ENCODE measurements at places on chromosomes 11 and 22.

DNA sequence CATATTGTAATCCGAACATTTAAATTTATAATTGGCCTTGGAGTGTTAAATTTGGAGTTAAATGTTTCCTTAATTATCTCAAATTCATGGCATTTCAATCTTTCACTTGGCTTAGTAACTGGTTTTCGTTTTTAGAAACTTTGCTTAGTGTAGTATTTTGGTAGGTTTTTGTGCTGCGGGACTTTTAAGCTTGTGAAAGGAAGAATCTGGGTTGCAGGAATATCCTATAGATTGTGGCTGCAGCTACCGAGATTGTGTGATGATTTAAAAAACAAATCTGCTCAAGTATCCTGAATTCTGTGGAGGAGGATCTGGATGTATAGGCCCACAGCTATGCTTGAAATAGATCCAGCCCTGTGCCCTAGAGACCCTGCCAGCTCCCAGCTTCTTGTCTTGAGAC, 27.1 kb downstream of the OSBP2 start:
- no peak for DNase-seq

DNA sequence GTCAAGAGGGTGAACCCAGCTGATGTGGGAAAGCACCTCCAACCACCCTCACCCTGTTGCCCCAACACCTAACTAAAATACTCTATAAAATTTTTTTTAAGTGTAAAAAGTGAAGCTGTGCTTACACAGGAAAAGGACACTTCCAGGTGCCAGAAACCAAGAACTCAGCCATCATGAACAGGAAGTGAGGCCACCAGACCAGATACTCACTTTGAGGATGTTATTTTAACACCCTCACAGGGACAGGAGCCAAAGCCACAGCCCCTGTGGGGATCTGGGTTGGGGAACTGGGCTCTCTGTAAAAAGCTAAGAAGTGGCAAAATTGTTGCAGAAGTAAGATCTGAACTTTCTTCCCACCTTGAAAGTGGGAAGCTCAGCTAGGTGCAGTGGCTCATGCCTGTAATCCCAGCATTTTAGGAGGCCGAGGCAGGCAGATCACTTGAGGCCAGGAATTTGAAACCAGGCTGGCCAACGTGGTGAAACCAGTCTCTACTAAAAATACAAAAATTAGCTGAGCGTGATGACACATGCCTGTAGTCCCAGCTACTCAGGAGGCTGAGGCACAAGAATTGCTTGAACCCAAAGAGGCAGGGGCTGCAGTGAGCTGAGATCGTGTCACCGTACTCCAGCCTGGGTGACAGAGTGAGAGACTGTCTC, 3.8 kb downstream of the RSPH14 start:
- DNase-seq = no peak

- DNase-seq = no peak
These were observed 97.9 kb downstream of the SPATA19 start for GRCh38 chr11:133747409-133747808.

DNA sequence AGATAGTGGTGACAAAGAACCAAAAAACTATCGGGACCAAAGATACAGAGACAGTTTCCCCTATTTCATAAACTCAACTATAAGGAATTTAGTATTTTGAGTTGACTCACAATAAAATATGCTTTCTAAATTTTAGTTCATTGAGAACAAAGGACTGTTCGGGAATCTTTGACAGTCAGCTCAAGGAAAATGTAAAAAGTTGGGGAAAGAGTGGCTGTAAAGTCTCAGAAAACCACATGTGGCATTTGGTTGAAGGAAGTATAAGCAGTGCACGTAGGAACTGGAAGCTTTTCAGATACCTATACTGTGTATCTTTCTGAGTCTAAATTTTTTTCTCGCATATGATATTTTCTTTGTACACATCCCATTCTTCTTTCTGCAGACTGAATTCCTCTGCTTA, 688.9 kb downstream of the KCNA4 start:
- no peak for DNase-seq

DNA sequence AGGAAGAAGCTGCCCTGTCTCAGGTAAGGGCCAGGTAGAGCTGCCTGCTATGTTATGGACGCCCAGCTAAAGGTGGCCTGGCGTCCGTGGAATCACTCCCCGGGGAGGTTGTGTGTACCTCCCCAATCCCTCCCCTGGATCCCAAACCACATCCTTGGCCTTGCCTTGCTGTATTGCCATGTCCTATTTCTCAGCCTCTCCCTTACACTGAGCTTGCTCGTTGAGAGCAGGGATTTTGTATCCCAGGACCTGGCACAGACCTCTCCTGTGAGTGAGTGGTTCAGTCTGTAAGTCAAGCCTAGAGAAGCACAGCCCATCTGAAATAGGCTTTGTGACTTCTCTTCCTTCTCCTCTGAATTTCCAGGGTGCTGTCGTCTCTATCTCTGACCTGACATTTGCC, 53.9 kb downstream of the TRAF6 start:
- DNase-seq = no peak

DNA sequence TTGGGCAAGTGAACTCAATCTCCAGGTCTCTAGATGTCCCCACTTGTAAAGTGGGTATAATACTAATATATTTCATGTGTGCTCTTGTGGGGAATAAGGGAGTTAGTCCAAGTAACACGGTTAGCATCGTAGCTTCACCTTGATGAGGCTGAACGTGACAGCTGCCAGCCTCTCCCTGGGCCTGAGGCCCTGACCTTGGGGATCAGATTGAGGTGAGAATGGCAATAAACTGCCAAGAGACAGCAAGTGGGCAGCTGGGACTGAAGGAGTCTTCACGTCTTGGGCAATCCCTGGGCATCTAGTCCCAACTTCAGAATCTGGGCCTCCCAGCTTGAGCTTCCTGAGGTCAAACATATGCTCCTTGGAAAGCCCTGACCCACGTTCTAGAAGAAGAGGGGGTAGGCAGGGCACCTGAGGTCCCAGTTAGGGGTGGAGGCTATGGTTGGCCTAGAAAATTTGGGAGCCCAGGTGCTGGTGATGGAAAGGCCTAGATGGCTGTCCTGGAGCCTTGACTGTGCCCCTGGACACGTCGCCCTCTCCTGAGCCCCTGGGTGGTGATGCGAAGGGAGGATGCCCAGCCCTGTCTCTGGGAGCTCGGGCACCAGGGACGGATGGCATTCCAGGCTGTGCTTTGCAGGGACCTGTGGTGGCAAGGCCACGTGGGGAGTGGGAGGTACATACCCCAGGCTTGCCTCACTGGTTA, 23.4 kb downstream of the ADAMTS15 start:
- no peak for DNase-seq

GRCh38 chr11:64566042-64566914, 24.7 kb upstream of the SLC22A12 start:
- no peak for DNase-seq

- no peak for DNase-seq
These were observed 9.2 kb downstream of the MMP20 start for GRCh38 chr11:102615894-102616432.

DNA sequence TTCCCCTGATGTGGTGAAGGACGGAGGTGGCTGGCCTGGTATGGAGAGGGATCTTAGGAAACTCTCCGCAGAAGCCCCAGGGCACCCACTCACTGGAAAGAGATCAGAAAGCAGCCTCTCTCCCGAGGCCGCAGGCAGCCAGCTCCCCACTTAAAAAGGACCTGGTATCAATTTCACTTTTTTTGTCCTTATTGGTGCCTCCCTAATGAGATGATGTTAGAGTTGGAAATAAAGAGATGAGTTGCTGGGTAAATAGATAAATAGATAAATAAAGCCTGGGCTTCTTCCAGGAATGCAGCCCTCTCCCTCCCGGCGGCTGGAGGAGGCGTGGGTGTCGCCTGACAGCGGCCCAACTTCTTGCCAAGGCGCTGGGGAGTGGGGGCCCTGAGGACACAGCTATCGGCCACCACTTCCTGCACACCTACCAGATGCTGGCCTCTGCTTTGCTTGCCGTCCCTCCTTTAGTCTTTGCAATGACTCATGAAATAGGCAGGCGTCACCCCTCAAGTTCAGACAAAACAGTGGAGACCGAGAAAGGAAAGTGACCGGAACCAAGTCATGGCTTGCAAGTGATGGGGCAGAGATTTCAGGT, 42.9 kb downstream of the LINC01488 start:
- DNase-seq = no peak

DNA sequence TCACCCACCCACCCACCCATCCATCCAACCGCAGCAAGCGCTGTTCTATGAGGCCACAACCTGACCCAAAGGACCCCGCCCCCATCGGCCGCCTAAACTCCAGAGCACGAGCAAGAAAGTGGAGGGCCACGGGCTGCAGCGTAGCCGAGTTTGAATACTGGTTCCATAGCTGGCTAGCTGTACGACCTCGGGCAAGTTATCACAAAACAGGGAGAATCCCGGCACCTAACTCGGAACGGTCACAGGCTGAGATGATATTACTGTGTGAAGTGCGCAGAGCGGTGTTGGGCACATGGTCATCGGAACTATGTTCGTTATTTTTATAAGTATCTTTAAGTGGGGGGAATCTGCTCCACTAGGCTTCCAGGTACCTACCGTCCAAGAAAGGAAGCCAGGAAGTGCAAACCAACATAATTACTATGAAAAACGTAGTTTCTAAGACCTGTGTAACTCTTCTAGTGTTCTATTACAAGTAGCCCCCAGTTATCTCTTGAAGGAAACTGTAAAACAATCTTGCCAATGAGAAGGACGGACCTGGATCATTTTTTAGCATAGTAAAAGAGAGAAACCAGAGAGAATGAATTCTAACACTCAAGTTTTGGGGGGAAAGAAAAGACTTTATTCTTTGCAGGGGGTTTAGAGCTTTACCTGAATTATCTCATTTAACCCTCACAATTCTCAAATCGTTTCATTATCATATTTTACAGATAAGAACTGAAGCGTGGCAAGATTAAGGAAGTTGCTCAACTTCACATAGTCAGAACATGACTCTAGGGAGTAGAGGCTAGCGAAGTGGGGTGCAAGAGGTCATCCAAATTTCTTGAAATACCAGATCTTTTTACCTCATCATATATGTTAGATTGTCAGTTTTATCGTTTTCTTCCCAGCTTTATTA, 663 bp upstream of the BUD13 start:
- no peak for DNase-seq

GRCh38 chr22:36417281-36417686, 29.5 kb upstream of the MYH9 start:
- DNase-seq = no peak
